Stimulated activated CD8-positive, alpha-beta memory T cell treated with anti-CD3 and anti-CD28 coated beads, Interleukin-12 subunit alpha, Interleukin-12 subunit beta, amount 100 ng/mL, for 4 hours (primary cell): ENCODE measurements at places on chromosomes 6 and 20.

GRCh38 chr20:1711826-1712601 lies 54.4 kb upstream of the SIRPG start:
- DNase-seq = no peak

DNA sequence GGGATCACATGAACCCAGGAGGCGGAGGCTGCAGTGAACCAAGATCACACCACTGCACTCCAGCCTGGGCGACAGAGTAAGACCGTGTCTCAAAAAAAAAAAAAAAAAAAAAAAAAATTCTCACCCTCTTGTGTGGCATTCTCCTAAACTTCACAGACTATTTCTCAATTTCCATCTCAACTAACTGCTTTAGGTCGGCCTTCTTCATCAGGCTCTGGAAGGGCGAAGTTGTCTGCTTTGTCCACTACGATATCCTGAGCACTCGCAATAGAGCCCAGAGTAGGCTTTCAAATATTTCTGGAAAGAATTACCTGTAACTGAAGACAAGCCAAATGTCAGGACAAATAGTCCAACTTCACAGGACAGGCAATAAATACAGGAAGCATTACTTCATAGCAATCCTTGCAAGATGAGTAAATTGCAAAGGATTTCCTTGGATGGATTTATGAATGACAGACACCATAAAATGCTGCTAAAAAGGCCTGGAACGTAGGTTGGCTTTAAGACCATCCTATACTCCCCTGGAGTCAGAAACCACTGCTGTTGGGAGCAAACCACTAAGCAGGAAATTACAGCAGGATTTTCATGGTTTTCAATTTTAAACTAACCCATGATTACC lies 116.3 kb upstream of the SLC2A12 start:
- no peak for DNase-seq

DNA sequence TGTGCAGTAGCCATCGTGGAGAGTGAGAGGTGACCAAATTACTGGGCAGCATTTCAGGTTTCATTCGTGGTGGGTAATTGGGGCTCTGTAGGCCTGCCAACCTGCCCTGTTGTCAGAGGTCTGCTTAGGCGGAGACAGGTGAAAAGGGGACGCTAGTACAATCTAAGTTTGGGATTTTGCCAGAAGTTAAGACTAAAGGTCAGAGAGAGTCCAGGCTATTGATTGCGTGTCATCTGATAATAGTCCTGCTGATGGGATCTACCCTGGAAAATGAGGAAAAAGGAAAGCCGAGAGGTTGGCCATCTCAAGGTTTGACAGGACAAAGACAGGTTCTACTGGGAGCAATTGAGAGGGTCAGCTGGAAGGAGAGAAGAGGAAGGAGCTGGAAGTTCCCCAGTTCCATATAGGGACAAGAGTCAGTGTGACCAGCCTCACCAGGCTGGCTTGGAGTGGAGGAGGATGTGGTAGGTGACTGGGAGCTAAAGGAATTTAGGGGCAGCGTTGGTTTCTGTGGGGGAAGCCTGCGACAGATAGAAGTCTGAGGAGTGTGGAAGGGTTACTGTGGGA lies 10.9 kb downstream of the ARFGEF2 start:
- no peak for DNase-seq

DNA sequence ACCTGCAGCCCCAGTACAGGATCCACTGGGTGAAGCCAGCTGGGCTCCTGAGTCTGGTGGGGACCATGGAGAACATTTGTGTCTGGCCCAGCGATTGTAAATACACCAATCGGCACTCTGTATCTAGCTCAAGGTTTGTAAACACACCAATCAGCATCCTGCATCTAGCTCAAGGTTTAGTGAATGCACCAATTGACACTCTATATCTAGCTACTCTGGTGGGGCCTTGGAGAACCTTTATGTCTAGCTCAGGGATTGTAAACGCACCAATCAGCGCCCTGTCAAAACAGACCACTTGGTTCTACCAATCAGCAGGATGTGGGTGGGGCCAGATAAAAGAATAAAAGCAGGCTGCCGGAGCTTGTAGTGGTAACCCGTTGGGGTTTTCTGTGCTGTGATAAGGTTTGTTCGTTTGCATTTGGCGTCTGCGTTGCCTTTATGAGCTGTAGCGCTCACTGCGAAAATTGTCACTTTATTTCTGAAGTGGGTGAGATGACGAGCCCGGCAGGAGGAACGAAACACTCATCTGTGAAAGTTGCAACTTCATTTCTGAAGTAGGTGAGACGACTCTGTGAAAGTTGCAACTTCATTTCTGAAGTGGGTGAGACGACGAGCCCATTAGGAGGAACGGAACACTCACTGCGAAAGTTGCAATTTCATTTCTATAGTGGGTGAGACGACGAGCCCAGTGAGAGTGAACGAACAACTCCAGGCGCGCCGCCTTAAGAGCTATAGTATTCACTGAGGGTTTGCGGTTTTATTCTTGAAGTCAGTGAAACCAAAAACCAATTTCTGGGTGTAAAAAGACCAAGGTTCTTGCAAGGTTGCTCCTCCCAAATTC lies 31.1 kb downstream of the SERPINB6 start:
- peak; percentile 42 for DNase-seq

DNA sequence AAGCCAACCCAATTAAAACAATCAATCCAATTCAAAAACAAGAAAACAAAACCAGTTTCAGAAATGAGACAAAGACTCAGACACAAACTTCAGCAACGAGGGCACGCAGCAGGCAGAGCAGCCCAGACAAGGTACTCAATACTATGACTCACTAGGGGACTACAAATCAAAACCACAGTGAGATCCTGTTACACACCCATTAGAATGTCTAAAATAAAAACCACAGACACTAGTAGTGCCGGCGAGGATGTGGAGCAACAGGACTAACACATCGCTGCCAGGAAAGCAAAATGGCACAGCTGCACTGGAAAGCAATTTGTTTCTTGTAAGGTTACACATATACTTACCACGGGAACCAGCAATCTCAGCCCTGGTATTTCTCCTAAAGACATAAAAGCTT lies 28.4 kb upstream of the MAS1L start:
- no peak for DNase-seq

GRCh38 chr6:119390247-119390793 lies 40.8 kb upstream of the MAN1A1 start:
- no peak for DNase-seq

GRCh38 chr20:12965870-12966251 lies 42.9 kb upstream of the SPTLC3 start:
- DNase-seq = no peak

DNA sequence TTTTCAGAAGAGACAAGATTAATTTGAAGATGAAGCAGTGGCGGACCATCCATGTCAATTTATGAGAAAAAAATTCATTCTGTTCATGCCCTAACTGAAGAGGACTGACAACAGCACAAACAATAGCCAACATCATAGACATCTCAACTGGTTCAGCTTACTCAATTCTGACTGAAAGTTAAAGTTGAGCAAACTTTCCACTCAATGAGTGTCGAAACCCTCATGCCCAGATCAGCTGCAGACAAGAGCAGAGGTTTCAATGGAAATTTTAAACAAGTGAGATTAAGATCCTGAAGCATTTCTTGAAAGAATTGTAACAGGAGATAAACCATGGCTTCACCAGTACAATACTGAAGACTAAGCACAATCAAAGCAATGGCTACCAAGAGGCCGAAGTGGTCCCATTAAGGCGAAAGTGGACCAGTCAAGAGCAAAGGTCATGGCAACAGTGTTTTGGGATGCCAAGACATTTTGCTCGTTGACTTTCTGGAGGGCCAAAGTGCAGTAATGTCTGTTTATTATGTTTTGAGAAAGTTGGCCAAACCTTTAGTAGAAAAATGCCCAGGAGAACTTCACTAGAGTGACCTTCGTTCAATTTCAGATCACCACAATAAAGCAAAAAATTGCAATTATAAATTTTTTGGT lies 6.1 kb upstream of the SFT2D1 start:
- no peak for DNase-seq

- no peak for DNase-seq
Observed at GRCh38 chr20:34998331-34998950, 42.8 kb downstream of the MYH7B start.

DNA sequence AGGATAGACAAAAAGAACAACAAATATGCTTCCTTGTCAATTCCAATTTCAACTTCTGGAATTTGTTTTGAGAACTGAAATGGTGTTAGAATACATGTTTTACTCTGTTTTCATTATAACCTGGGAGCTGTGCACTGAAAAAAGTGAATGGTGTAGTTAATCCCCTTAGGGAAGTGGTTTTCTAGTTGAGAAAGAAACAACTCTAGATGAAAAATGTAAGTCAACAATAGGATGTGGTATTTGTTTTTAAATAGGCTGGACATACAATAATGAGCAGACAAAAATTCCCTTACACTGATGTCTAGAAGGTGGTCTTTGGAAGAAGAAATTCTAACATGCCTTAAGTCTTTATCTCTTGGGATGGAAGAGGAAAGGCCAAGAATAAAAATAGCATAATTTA lies 59.9 kb upstream of the TINAG start:
- no peak for DNase-seq

GRCh38 chr20:20796766-20797440 lies 84.5 kb upstream of the RALGAPA2 start:
- DNase-seq = no peak

DNA sequence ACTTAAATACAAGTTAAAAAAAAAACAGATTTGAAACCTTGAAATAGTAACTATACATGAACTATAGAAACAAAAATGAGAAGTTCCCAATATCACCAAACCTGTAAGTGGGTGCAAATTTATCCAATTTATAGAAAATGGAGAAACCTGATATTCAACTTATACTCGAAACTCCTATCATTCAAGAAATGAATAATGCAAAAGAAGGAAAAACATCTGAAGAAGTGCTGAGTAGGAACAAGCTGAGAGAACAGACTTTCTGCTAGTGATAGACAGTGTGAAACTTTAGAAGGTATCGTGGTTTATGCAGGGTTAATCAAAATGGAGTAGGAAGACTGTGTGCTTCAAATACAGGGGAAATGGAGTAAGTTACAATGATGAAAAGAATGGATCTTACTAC lies 4.5 kb downstream of the GPR63 start:
- DNase-seq = no peak

DNA sequence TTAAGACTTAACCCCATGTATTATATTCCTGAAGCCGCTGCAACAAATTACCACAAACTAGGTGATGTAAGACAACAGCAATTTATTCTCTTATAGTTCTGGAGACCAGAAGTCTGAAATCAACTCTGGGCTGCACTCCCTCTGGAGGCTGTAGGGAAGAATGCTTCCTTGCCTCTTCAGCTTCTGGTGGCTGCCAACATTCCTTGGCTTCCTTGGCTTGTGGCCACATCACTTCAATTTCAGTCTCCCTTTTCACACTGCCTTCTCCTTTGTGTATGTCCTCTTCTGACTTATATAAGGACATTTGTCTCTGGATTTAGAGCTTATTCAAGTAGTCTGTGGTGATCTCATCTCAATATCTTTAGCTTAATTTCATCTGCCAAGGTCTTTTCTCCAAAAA lies 141.6 kb downstream of the DHX35 start:
- no peak for DNase-seq

GRCh38 chr6:35173044-35173426 lies 31.9 kb upstream of the TCP11 start:
- no peak for DNase-seq

GRCh38 chr6:53055873-53056272 lies 9.3 kb upstream of the FBXO9 start:
- no peak for DNase-seq

DNA sequence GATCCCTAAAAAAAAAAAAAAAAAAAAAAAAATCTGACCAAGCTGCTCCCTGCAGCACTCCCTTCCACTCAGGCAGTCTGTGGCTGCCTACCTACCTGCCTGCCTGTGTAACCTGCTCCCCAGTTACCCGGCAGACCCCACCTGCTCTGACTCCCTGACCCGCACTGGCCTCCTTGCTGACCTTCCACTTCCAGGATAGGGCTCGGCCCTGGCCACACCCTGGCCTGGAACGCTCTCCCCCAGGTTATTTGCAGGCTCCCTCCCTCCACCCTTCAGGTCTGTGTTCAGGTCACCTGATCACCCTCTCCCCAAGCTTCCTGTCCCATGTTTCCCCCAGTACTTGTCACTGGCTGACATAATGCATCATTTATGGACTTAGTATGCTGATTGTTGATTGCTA lies 134.3 kb downstream of the SLC23A2 start:
- no peak for DNase-seq

GRCh38 chr6:3457710-3458602 lies 1.1 kb upstream of the SLC22A23 start:
- DNase-seq = no peak

GRCh38 chr20:38272961-38273360 lies 12.4 kb upstream of the KIAA1755 start:
- DNase-seq = no peak

- no peak for DNase-seq
Observed at GRCh38 chr6:105369145-105369544, 33.7 kb downstream of the PREP start.

DNA sequence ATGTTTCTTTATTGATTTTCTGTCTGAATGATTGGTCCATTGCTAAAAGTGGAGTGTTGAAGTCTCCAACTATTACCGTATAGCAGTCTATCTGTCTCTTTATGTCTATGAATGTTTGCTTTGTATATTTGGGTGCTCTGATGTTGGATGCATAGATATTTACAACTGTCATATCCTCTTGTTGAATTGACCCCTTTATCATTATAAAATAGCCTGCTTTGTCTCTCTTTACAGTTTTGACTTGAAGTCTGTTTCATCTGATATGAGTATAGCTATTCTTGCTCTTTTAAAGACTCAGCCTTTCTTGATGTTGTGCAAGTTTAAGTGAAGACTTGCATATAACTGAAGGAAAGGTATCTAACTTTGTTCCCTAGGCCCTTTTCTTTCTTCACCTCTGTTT lies 173.8 kb upstream of the RAB32 start:
- no peak for DNase-seq

GRCh38 chr20:55173601-55174000 lies 698.2 kb downstream of the DOK5 start:
- no peak for DNase-seq

DNA sequence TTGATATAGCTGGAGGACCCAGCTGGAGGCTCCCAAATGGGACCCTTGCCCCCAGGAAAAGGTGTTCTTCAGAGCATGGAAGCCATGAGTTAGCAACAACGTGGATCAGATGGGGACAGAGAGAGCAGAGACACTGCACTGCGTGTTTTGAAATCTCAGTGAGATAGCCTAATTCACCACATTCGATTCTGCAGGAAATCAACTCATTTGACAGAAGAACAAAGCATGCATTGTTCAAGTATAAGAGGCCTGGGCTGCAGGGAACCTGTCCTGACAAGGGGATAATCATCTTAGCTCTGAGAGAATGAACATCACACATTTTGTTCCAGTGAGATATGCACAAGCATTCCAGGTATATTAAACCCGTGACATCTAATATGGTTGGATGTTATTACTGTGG lies 450.2 kb downstream of the CDH26 start:
- no peak for DNase-seq
